CD4-positive, alpha-beta T cell (primary cell): ENCODE measurements at places on chromosomes 7 and 10.

DNA sequence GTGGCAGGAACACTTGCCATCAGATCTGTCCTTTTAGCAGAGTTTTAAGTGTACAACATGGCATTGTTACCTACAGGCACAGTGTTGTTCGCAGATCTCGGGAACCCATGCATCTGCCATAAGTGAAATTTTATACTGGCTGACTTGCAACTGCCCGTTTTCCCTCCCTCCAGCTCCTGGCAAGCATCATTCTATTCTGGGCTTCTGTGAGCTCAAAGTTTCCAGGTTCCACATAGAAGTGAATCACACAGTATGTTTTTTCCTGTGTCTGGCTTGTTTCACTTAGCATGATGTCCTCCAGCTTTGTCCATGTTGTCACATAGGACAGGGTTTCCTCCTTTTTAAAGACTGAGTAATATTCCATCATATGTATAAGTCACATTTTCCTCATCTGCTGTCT, 56.6 kb downstream of the C10orf143 start:
- no peak for DNase-seq

- DNase-seq = peak; percentile 49
Observed at GRCh38 chr7:157875230-157876179, 538.7 kb downstream of the DNAJB6 start.

- no peak for DNase-seq
Observed at GRCh38 chr7:93176992-93177580, 28.9 kb upstream of the SAMD9L start.

- DNase-seq = no peak
Observed at GRCh38 chr10:131433568-131433967, 122.0 kb upstream of the TCERG1L start.

GRCh38 chr10:103852856-103853255, 2.5 kb downstream of the SH3PXD2A start:
- no peak for DNase-seq

DNA sequence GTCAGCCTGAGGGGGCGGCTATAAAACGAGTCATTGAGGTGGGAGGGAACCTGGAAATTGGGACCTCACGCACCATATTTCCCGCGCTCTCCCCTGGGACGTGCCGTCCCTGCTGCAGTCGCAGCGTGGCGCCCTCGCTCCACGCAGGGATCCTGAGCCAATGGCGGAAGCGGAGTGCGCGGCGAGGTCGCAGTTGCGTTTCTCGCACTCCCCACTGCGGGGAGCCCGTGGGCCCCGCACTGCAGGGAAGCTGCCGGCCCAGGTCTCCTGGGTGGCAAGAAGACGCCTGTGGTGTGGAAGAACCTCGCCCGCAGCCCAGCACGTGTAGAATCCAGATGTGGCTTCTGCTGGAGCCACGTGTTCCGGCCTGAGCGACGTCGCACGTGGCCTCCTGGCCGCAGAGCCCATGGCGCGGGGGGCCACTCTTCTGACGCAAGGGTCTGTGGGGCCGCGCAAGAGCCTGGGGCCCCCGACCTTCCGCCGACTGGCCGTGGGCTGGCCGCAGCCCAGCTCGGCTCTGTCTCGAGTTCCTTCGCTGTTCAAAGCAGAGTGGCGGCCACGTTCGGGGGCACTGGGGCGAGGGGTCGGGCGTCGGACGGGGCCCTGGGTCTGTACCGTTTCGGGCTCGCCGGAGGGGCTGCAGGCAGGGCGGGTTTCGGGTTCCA, 26.4 kb downstream of the HIF1AN start:
- peak; percentile 68 for DNase-seq

GRCh38 chr10:132064082-132064755, 1.5 kb upstream of the JAKMIP3 start:
- no peak for DNase-seq

DNA sequence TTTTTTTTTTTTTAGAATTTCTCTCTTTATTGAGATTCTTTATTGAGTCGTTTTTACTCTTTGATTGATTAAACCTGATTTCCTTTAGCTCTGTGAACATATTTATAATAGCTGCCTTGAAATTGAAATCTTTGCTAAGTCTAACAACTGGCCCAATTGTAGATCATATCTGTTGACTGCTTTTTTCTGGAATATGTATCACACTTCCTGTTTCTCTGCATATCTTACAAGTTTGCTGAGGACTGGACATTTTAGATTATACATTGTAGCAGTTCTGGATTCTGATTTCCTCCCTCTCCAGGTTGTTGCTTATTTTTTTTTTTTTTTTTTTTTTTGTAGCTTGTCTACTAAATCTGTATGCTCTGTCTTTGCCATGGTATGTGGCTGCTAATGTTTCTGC, 56.3 kb downstream of the PRKAR2B start:
- DNase-seq = no peak

DNA sequence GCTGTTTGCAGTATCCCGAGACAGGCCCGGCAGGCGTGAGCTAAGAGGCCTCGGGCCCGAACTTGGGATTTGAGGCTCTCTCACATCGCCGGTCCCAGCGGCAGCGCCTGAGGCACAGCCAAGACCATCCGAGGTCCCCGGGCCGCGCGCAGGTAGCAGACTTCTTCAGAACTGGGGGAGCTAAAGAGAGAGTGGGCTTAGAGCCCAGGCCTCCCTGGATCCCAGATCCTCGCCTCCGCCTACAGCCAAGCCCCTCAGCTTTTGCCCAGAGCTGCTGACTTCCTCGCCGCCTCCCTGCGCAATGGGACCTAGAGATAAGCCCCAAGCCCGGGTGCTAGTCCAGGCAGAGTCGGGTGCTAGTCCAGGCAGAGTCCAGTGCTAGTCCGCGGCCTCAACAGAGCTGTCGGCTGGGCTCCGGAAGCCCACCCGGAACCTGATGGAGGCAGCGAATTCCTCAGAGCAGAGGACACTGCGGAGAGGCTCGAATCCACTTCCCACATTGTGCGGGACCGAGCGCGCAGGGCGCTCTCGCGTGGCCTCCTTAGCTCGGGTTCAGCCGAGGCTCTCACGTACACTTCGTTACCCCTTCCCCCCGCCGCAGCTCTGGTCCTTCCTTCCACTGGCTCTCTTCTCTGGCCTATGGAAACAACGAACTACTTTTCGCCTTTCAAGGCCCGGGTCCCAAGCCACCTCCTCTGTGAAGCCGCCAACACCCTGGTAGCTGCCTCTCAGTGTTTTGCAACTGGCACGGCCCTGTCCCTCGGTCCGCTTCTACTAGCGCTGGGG, 5.8 kb downstream of the LBX1 start:
- DNase-seq = no peak

GRCh38 chr10:70617798-70618568, 15.4 kb upstream of the PRF1 start:
- no peak for DNase-seq

DNA sequence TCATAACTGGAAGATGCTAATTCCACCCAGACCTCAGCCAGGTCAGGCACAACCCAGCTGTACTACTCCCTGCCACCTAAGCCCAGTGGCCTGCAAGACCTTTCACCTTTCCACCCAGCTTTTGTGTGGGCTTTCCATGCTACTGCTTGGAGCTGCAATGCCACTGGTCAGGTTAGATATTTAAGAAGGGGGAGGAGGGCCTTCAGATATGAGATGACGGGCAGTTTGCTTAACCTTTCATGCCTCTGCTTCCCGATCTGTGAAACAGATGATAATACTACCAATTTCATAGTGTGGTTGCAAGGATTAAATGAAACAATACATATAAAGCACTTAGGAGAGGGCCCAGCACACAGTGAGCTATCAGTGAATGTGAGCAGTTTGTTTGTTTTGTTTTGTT, 20.9 kb downstream of the STOX1 start:
- DNase-seq = no peak

GRCh38 chr7:51124321-51124720, 192.3 kb downstream of the COBL start:
- DNase-seq = no peak

GRCh38 chr10:47261121-47261520, 38.9 kb upstream of the GDF10 start:
- DNase-seq = peak; percentile 67

DNA sequence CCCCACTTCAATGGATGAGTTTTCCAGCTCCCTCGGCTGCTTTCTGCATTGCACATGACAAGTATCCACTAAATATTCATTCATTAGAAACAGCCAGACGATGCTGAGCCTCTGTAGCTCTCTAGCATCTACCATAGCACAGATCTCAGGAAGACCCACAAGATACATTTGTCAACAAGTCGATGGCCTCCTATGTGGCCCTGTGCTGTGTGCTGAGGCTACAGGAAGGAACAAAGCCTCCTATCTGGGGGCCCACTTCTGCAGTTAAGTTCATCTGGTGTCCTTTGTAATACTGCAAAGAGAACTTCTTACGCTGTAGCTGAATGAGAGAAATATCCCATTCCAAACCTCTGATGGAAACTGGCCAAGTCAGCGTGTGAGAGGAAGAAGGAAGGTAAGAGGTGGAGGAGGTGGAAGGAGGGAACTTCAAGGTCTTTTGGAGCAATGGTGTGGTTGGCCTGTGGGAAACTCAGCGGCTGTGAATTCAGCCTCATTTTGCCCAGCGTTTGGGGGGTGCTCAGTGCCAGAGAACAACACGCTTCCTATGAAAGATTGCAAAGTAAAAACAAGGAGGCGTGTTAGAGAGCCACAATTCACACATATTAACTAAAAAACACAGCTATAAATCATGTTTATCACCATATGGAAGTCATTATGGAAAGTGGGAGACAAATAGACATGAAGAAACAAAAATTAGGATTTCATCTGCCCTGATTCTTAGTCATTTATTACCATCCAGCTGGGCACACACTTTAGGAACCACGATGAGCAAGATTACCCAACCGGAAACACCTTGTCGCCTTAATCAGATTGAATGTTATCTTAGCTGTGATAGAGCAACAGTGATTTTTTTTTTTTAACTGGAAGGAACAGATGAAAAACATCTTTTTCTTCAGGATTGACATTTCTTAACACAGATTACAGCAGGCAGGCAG, 62.2 kb upstream of the USP6NL start:
- DNase-seq = no peak

- DNase-seq = no peak
Observed at GRCh38 chr10:106761906-106762305, 402.6 kb downstream of the SORCS1 start.

DNA sequence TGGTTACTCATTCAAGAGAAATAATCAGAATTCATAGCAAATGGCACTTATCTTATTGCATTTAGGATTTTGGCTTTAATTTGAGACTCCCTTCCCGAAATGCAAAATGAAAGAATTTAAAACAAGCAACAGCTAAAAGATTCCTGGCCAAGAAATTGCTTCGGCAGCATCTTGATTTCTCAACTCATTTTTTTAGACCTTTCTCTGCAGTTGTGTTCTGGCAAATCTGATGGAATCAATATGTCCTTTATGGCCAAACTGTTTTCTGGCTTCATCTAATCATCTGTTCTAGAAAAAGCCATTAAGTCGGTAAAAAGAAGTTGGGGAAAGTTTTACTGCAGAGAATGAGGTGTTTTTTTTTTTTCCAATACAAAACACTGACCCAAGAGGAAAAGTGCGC, 172.1 kb downstream of the SLC16A9 start:
- DNase-seq = no peak

- DNase-seq = no peak
Observed at GRCh38 chr7:88276605-88277153, 30.0 kb downstream of the STEAP4 start.

DNA sequence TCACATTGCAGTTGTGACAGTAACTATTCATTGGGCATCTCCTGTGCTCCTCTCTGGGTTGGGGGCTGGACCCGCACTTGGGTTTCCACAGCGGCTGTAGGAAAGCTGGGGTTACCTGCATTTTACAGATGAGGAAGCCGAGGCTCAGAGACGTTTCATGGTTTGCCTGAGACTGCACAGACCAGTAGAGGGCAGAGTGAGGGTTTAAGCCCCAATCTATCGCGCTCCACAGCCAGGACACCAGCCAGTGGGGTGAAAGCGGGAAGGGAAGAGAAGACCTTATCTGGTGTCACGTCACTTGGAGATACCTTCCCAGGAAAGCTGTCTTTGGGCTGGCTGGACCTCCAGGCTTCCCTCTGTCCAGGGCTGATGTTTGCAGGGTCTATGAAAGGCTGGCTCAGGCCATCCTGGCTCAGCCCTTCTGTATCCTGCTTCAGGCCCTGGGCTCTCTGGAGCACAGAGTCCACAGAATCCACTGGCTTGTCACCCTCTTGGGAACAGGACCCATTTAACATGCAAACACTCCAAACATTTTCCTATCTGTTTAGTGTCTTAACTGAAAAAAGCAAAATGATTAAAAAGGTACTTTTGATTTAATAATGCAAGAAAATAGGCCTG, 167.7 kb downstream of the EMX2 start:
- no peak for DNase-seq
